ENCODE measurements at places on chromosomes 4 and X.

GRCh38 chrX:130746709-130747342, 156.2 kb downstream of the ENOX2 start:
- no peak for DNase-seq

DNA sequence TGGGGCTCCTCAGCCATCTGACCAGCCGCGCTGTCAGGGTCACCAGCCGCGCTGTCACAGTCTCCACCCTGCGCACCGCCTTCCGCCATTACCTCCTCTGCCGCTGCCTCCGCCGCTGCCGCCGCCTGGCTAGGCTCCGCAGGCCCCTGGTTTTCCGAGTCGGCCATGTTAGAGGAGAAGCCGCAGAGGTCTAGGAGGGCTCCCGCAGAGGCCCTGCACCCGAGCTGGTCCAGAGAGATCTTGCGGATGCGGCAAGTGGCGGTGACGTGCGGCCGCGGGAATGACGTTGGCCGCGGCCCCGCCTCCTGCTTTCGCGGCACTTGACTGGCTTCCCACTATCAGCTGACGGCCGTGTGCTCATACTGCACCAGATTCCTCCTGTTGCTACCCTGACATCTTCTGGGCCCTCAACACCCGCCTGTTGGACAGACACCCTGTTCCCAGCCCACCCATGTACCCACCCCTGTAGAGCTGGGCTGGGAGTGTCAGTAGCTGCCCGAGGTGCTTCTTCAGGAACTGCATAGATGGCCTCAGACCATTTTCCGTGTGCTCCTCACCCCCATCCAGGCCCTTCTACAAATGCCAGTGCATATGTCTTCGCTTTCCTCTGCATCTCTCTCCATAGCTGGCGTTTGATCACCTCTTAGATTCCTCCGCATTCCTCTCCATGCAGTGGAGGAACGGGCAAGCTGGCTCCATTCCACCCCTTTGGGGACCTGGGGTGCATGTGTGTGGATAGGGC, at the start of gene NAP1L5:
Gene NAP1L5 (minus strand): TSS at position 242 of the 742 bp plus-strand sequence. CDS start 75 bp downstream, at position 167.
- peak; percentile 33 for DNase-seq

DNA sequence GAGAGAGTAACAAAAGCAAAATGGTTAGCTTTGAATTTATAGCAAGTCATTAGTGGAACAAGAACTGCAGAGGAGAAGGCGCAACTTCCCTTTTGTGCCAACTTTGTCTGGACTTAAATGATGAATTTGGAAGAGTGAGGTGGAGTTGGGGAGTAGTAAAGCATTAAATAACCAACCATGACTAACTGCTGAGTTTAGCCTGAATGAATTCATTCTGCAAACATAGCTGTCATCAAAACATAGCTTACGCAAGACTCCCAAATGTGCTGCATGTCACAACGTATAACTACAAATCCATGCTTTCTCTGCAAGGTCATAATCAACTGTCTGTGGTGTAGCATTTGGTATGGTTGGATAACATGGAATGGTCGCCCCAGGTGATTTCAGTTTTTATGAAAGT, 75.9 kb upstream of the RPL34 start:
- no peak for DNase-seq

GRCh38 chrX:72306851-72307645, 1.3 kb upstream of the CITED1 start:
- DNase-seq = no peak

DNA sequence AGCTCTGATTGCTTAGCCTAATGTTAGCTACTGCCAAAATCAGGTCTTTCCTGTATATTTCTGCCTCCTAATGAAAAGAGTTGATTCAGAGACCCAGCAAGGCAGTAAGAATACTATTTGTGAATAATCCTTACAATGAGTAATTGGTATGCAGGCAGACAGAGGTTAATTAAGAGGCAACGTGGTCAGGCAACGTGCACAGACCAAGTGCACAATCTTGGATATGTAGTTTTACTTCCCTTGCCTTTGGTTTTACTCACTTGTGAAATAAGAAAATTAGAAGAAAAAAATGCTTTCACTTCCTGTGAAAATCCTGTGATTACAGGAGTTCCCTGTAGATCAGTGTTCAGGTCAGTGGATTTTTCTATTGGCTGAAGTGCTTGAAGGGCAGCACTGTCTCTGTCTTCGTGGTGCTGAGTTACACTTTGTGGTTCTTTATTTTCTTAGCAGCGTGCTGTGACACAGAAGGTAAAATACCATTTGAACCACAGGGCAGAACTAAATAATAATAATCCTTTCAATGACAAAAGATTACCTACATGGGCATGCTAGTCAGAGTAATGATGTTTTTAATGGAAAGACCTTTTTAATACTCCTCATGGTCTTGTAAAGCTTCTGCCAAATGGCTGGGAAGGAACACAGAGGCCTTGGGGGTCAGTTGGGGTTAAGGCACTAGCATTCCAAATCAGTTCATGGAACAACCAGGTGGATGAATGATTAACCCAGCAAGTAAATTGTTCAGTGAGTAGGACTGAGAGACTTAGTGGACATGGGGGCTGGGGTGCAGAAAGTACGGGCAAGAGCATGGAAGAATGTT, 430.9 kb downstream of the MAPK10 start:
- DNase-seq = no peak

DNA sequence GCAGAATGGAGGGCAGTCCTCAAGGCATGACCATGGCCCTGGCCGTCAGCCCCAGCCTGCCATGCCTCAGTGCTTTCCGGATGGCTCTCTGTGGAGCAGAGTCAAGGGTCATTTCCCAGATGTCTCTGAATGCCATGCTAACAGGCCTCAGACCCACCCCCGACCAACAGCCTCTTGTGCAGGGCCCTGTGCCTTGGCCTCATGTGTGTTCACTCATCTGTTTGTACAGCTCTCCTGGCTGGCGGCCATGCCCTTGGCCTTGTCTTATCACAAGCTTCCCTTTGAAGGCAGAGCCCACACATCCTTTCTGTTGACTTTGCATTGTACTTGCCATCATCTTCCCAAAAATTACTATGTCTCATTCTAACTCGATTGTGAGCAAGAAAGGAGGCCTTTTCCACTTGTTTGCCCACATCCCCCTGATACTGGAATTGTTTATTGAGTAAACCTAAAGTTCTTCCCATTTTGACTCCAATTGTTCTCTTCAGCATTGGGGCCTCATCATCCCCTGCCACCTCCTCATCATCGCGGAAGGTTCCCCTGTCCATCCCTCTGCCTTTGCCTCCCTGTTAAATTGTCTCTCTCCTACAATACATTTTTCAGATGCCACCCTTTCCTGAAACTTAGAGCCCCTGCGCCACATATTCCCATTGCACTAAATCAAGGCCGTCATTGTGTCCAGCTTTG, 6.3 kb downstream of the CA5B start:
- DNase-seq = no peak

- no peak for DNase-seq
Measured at GRCh38 chr4:99300934-99301333, 10.1 kb upstream of the ADH1A start.

DNA sequence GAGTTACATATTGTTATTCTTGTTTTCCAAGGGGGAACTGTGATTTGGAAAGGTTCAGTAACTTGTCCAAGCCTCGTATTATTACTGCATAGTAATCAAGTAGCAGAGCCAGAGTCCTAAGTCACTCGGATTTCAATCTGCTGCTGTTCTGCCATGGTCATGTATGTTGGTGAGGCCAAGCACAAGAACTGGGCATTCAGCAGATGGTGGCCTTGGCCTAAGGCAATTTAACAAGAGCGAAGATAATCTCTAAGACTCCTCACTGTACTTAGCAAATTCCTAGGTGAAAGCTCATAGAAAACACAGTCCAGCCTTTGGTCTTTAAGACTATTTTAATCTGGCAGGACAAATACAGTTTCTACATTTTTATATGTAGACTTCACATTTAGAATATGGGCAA, 64.8 kb downstream of the NDST3 start:
- no peak for DNase-seq

DNA sequence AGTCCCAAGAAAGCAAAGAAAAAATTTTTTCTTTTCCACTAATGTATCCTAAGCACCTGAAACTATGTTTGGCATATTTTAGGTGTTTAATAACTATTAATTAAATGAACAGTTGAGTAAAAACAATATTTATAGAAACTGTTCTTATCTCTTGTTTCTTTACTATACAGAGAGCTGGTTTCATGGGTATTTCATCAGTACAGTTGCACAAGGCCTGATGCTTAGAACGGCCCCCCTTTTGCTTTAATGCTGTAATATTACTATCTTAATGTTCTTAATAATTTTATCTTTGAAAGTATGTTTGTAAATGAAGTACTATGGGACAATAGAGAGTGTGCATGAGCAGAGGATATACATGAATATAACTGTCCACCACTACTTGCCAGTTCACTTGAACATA, 479.1 kb upstream of the SLIT2 start:
- DNase-seq = no peak

- no peak for DNase-seq
Measured at GRCh38 chrX:16718824-16719333, 533 bp upstream of the SYAP1 start.

- no peak for DNase-seq
Measured at GRCh38 chr4:86670756-86671155, 76.6 kb downstream of the PTPN13 start.

DNA sequence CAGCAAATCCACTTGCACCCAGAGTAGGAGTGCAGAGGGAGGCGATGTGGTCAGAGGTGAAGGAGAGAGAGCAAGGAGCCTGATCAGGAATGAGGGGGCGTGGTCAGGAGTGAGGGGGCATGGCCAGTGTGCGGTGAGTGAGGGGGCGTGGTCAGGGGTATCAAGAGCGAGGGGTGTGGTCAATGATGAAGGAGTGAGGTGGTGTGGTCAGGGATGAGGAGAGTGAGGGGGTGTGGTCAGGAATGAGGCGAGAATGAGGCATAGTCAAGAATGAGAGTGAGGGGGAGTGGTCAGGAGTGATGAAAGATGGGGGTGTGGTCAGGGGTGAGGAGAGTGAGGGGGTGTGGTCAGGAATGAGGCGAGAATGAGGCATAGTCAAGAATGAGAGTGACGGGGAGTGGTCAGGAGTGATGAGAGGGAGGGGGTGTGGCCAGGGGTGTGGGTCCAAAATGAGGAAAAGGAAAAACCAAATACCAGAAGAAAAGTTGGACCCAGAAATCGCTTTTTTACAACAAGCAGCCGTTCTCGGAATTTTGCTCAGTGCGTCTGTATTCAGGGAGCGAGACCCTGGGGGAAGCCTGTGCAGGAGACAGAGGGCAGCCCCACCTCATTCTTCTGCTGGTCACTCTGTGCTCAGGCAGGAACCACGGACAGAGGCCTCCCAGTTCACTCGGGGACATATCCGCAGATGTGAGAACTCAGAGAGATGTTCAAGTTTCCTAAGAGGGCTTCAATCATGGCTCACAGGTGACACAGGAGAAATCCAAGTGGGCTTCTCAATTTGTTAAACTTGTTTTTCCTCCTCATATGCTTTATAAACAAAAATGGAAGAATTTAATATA, 47.5 kb downstream of the MAGEA1 start:
- no peak for DNase-seq

GRCh38 chr4:84530871-84531270, 31.8 kb upstream of the NKX6-1 start:
- no peak for DNase-seq

DNA sequence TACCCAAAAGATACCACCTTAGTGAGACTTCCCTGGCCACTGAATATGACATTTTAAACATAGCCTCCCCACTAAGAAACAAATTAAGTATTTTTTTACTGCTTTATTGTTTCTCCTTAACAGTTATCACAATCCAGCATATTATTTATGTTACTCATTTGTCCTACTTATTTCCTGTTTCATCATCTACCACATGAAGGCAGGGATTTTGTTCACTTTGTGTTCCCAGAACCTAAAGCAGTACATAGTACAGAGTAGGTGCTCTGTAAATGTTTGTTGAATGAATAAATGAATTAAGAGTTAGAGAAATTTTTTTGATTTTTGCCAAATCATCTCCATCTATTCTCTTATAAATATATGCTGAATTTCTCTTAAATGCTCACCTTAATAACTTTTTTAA, 318.4 kb upstream of the GIMD1 start:
- no peak for DNase-seq

- no peak for DNase-seq
Measured at GRCh38 chr4:140968371-140968770, 164.9 kb downstream of the RNF150 start.

- DNase-seq = no peak
Measured at GRCh38 chr4:57668621-57669020, 558.4 kb upstream of the IGFBP7 start.

DNA sequence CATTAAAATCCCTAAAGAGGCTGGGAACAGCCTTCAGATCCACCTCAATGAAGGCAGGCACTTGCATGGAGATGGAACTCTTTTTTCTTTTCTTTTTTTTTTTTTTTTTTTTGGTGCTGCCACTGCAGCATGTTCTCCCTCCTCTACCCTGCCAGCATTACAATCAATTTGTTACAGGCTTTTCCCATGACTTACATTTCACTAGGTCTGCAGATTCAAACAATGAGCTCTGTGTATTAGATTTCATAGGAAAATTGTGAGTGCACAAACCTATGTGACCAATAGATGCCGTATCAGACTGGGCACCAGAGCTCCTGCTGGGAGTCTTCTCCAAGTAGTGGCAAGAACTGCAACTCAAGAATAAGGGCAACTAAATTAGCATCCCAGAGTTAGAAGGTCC, 63.8 kb upstream of the GABRQ start:
- no peak for DNase-seq

GRCh38 chr4:2954358-2955185, 8.6 kb downstream of the NOP14 start:
- DNase-seq = no peak

GRCh38 chr4:95409127-95409526, 139.6 kb downstream of the UNC5C start:
- DNase-seq = no peak

DNA sequence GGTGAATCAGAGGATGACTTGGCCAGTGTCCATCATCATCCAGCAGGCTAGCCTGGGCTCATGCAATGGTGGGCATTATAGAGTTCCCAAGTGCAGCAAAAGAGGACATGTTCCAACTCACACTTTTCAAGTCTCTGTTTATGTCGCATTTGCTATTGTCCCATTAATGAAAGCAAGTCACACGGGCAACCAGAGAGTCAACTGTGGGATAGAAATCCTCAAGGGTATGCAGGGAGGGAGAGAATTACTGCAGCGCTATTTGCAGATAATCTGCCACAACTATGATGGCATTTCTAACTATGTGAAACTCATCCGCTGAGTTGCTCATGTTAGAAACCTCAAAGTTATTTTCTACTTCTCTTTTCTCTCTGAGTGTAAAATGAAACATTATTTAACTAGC, 78.5 kb upstream of the TAB3 start:
- DNase-seq = no peak

Measured in stimulated activated CD8-positive, alpha-beta memory T cell treated with anti-CD3 and anti-CD28 coated beads, Interleukin-12 subunit alpha, Interleukin-12 subunit beta, amount 100 ng/mL, for 1 hour (primary cell).